ENCODE measurements at places on chromosomes 11 and 22. TPM values are rescaled to one million over a fixed set of nuclear protein-coding genes. Genes with fewer than 3 reads are reported as not detected.

SPTBN2 gene
- 67.0 TPM for total RNA-seq

ATG16L2 gene
- 6.2 TPM for total RNA-seq

HEPACAM gene
- not detected for total RNA-seq

PANX3 gene
- total RNA-seq, result not detected

C11orf87 gene
- 0.09 TPM for total RNA-seq

PLAAT2 gene
- 0.42 TPM for total RNA-seq

CRYBA4 gene
- not detected for total RNA-seq

NECTIN1 gene
- 112 TPM for total RNA-seq

TEX54 gene
- total RNA-seq, result not detected

RFPL2 gene
- not detected for total RNA-seq

CHADL gene
- total RNA-seq, result 3.9 TPM

SYNGR1 gene
- 6.5 TPM for total RNA-seq

BATF2 gene
- 0.09 TPM for total RNA-seq

FUT4 gene
- total RNA-seq, result 2.4 TPM

MS4A6A gene
- not detected for total RNA-seq

PLEKHB1 gene
- not detected for total RNA-seq

TMPRSS5 gene
- total RNA-seq, result not detected

GLB1L3 gene
- total RNA-seq, result 0.42 TPM

FGF3 gene
- total RNA-seq, result not detected

LSP1 gene
- total RNA-seq, result 0.23 TPM

VPREB1 gene
- total RNA-seq, result not detected

CENPM gene
- 28.6 TPM for total RNA-seq

ADAMTS15 gene
- total RNA-seq, result 8.0 TPM

TRIM48 gene
- not detected for total RNA-seq

ZP1 gene
- not detected for total RNA-seq

PNPLA5 gene
- not detected for total RNA-seq

TEAD1 gene
- 37.2 TPM for total RNA-seq

MICALL1 gene
- total RNA-seq, result 136 TPM
